ENCODE measurements at places on chromosomes 2 and 18.

- DNase-seq: no peak
Observed at GRCh38 chr18:36377626-36378025, 80.1 kb downstream of the FHOD3 start.

- no peak for DNase-seq
Observed at GRCh38 chr2:210442457-210442856, 34.1 kb downstream of the LANCL1 start.

GRCh38 chr2:119523952-119524694 is at the start of gene SCTR:
TSS of gene SCTR (minus strand) at chr2:119524483. CDS start at chr2:119524226, 257 bp downstream.
- no peak for DNase-seq

- no peak for DNase-seq
Observed at GRCh38 chr2:65525616-65526231, 93.3 kb upstream of the SPRED2 start.

DNA sequence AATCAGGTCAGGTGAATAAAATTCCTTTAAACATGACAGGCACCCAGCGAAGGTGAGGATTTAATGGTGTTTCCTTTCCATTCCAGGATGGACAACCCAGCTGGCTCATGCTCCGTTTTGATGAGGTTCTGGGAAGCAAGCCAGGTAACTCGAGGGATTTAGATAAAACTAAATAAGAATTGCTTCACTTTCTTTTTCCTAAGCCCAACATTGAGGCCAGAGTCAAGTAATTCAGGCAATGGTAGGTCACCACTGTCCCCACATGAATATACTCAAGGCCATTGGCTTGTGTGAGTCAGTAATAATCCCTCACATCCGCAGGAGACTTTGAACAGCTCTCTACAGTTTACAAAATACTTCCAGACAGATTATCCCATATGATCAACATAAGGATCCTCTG is 16.2 kb upstream of the LRATD1 start:
- DNase-seq: no peak

DNA sequence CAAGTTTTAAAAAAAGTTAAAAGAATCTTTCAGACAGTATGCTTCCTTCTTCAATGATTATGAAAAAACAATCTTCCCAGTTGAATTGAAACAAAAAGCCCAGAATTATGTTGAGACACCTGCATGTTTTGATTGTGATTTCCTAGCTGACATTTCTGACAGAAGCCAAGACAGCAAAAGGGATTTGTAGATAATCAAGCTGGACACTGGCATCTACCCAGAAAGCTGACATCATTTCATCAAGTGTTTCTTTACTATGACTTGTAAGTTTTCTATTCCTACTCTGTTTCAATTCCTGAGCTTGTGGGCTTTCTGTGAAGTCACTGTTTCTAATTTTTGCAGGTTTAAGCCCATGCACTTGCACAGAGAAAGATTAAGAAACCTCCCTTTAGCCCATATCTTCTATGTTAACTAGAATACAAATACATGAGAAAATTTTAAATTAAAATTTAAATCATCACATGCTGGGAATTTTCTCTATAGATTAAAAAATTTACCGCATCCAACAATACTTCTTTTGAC is 82.9 kb upstream of the CCDC85A start:
- no peak for DNase-seq

DNA sequence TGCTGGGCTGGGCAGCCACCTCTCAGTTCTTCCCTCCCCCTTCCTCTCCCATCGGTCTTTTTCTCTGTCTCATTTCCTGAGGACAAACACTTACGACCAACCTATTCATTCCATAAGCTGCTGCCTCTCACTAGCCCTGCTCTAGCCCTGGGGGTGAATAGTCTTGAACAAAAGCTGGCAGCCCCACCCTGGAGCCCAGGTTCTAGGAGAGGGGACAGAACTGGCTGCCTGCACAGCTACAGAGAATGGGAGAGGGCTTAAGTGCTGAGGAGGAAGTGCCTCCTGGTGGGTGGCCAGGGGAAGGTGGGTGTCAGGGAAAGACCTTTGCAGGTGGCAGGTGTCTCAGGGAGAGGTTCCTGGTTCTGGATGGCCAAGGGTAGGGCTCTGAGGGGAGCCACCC is 22.8 kb downstream of the ANO7 start:
- DNase-seq: no peak

GRCh38 chr18:24923138-24923537 is 428.8 kb downstream of the ZNF521 start:
- DNase-seq: no peak

GRCh38 chr2:164808776-164809175 is 32.8 kb downstream of the COBLL1 start:
- DNase-seq: no peak

GRCh38 chr2:112869258-112869842 is 32.8 kb upstream of the IL1B start:
- no peak for DNase-seq

DNA sequence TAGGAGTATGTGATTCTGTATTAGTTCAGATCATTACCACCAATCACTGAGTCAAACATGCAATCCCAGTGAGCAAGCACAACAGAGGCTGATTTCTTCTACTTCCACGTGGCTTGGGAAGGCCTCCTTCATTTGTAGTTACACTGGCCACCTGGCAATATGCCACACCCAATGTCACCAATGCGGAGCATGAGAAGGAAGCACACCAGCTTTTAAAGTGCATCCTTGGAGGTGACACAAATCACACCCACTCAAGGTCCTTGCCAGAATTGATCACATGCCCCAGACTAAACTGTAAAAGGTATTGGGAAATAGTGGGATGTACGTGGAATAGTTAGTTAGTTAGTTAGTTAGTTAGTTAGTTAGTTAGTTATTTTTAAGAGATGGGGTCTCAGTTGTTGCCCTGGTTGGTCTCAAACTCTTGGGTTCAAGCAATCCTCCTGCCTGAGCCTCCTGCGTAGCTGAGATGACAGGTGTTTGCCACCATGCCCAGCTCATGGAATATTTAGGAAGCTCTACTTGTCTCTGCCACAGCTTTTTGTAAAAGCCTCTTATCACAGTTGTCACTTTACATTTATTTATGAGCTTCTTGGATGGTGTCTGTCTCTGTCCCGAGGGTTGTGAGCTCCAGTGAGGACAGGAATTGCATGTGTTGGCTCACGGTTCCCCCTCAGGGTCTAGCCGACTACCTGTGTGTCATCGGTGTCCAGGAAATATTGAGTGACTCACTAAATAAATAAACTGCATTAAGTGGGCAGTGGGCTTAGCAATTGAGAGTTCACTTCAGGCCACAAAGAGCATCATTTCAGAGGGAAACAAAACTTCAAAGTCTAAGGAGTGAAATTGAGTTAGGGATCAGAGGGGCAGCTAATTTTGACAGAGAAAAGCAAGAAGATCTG is 28.1 kb upstream of the CAB39 start:
- DNase-seq: no peak

GRCh38 chr2:175557810-175558377 is 376.4 kb upstream of the ATP5MC3 start:
- no peak for DNase-seq

DNA sequence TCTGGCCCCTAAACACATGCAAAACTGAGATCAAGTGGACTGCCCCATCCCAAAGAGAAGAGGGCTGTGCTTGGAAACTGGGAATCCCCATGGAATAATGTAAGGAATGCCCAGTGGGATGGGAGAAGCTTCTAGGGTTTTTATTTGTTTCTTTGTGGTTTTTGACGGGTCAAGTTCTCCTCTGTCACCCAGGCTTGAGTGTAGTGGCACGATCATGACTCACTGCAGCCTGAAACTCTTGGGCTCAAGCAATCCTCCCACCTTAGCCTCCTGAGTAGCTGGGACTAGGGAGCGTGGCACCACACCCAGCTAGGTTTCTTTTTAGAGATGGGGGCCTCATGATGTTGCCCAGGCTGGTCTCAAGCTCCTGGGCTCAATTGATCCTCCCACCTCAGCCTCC is 101.7 kb upstream of the ZSWIM2 start:
- no peak for DNase-seq

- no peak for DNase-seq
Observed at GRCh38 chr18:70337139-70337972, 48.5 kb downstream of the SOCS6 start.

DNA sequence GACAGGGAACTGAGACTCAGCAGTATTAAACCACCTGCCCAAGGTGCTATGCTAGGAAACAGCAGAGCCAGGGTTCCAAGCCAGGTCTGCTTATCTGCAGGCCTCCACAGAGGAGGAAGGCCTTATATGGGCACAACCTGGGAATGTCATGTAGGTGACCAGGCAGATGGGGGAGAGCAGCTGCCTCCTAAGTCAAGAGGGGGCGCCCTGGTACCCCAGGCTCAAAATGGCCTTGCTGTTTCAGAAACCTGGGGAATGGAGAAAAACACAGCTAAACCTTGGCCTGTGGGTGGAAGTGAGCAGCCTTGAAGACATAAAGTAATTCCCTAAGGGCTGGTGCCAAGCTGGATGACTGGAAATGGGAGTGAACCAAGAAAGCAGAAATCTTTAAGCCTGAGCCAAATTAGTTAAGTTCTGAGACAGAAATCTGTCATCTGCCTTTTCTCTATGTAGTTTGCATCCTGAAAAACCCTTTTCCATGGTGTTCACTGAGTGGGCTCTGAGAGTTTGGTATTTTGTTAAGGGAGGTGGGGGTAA is 79.1 kb downstream of the MAPK4 start:
- DNase-seq: no peak

DNA sequence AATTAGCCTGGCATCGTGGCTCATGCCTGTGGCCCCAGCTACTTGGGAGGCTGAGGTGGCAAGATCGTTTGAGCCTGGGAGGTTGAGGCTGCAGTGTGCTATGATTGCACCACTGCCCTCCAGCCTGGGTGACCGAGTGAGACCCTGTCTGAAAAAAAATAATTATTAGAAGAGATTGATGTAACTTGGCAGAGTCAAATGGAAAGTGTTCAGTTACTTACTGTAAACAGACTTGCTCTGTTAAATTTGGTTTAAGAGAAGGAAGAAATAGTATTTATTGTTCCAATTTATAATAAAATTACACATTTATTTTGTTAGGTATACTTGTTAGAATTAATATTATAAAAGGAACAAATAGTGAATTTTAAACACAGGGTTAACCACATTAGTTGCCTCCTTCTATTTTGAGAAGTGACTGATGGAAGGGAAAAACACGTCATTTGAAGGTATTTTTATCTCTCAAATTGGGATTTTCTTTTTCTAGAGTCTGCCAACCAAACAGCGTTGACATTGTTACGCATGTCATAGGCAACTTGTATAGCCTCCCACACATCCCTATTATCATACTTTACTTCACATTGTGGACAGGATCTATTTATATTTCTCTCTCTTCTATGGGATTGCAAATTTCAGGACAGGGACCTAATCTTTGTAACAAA is 118.8 kb upstream of the B3GNT2 start:
- no peak for DNase-seq

DNA sequence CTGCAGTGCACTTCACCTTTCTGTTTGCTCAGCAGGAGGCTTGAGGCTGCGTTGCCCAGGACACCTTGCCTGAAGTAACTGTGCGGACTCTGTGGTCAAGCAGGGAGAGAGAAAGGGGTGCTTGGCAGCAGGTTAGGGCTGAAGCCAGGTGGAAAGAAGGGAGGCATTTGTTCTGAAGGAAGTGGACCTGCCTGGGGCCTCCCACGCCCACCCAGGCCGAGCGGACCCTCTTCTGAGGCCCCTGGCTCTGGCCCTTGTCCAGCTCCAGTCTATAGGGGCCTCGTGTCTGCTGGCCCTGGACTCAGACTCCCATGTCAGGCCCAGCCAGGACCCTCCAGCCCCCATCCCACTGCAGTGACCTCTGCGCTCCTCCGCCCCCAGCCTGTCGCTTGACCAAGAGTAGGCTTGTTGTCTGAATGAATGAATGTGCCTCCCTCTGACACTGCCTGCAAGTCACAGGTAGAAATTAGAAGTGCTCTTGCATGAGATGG is 2.5 kb downstream of the SNED1 start:
- DNase-seq: no peak

GRCh38 chr2:22450831-22451230 is 934.1 kb upstream of the KLHL29 start:
- DNase-seq: no peak
